Lung (tissue), 17 donors: ENCODE measurements at places on chromosomes 5 and 9. TPM values are rescaled to one million over a fixed set of nuclear protein-coding genes. Genes with fewer than 3 reads are reported as not detected.

DNA sequence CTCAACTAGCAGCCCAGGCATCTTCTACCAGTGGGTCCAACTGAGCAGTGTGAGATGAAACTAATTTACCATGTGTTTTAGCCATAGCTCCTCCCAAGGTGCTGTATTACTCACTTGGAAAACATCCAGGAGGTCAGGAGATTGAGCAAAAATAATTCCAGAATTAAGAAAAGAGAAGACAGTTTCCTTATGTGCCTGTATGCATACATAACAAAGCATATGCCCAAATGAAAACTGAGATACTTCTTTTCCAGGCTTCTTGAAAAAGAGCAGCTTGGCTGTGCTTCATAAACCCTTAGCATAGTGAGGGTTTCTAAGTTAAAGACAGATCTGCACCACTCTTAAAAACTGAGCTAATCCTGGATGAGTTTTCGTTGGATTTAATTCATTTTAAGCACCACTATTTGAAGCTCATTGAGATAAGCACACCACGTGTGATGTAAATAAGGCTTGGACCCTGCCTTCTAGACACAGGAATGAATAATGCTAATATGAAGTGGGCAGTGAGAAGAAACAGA, 119.4 kb downstream of the ADAMTS12 start:
- no peak for DNase-seq

DNA sequence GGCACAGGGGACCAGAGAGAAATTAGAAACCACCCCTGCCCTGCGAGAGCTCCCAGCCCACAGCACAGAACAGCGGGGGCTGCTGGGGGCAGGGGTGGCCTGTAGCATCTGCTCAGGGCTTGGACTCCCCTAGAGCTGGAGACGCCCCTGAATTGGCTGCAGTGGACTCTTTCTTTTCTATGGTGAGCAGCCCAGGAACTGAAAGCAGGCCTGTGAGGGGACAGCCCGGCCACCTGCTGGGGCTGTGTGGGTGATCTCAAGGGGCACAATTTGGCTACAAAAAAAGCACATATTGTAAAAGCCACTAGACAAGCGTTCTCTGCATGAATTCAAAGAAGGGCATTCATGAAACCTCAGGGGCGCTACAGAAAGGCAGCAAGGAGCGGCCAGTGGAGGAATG, 57.5 kb upstream of the ICE1 start:
- DNase-seq: no peak

DNA sequence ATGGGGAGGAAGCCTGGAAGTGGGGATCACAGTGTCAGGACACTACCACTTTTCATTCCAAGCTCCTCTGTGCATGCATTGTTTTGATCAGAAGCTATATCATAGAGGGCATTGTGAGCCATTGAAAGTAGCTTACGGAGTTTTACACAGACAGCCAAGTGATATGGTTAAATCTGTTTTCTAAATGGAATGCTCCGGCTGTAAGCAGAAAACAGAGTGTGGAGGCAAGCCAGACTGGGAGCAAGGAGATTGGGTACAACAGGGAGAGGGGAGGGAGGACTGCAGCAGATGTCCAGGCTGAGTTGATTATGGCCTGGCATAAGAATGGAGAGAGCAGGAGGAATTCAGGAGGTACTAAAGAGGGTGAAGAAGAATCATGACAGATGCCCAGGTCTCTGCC, 15.5 kb upstream of the SOWAHA start:
- no peak for DNase-seq

DNA sequence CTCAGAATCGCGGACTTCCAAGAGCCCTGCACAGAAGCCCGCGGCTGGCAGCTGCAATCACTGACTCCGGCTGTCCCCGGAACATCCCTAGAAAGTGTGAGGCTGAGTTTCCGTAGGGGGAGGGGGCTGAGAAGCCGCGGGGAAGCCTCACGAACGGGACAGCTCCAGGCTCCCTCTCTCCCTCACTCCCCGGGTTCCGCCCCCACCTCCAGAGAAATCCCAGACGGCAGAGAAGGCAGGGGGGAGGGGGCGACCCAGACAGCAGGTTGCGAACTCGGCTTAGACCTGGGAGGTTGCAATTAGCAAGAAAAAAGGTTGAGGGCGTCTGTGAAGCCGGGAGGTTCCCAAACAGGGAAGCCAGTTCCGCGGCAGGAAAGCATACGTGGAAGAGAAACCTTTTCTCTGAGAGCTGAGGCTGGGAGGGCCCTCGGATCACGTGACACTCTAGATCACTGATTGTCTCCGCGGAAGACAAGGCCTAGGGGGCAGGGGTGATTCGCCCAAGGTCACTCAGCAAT, 73.8 kb upstream of the CPLX2 start:
- DNase-seq: no peak

DEPDC1B gene
- 0.69 TPM for polyA plus RNA-seq

DNA sequence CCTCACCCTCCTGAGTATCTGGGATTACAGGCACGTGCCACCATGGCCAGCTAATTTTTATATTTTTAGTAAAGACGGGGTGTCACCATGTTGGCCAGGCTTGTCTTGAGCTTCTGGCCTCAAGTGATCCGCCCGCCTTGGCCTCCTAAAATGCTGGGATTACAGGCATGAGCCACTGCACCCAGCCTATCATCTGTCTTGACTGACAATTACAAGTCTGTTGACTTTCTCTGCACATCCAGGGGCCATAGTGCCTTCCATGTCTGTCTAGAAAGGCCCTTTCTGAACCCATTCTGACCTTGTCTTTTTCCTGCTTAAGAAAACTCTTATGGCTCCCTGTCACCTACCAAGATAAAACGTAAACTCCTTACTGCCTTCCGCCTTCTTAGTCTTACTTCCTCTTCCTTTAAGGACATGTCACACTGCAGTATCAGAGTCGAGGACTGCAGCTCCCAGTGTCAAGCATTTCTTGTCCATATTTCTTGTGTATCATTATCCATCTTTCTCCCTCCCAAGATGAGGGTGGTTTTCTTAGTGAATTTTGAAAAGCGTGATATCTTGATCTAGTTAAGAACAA, 49.9 kb upstream of the SHB start:
- DNase-seq: no peak

PLAC8L1 gene
- not detected for polyA plus RNA-seq

- peak; percentile 21 for DNase-seq
Measured at GRCh38 chr5:13478831-13479465, 465.5 kb downstream of the DNAH5 start.
